ENCODE measurements at places on chromosomes 2 and 18.

DNA sequence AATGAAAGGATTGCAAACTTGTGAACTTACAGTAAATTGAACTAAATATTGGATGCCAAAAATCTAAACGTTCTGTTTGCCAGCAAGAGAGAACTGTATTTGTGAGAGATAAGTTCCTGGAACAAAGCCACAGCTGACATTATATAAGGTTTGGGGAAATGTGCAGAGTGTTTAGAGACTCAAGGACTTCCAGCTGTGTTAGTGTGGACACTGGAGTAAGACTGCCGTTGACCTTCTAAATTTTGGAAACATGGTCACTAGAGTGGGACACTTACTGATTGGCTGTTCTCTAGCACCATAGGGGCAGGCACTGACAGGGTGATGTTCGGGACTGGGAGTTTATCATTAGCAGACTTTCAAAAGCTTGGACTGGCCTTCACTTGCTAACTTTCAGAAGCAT, 40.5 kb downstream of the SCN9A start:
- no peak for DNase-seq

- no peak for DNase-seq
These were observed 60.4 kb downstream of the C18orf63 start for GRCh38 chr18:74375999-74376398.

DNA sequence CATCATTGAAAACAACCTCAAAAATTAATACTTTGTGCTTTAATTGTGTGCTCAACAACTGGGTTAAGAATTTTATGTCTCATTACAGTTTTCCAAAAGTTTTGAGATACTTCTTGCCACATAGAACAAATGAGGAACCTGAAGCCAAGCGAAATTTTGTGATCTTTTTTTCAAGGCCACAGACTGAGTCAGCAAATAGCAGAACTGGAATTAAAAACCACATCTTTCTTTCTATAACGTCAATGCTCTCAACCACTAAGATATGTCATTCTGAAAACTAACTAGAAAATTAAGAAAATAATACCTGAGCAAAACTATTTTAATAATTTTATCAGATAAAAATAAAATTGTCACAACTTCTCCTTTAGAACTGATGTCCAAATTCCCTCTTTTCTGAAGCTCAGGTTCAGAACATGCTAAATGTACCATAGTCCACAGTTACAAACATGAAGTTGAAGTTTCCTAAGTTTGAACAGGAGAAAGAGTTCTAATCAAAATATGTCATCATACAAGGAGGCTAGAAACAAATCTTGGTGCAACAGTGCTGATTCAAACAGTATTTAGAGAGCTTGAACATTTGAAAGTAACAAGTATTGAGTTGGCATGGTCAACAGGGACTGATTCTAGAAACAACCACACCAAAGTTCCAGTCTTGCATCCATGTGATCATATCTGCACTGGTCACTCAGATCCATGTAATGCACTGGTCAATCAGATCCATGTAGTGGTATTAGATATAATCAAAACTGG, 27.6 kb upstream of the CALCRL start:
- DNase-seq: no peak

GRCh38 chr18:6747646-6748045, 18.1 kb downstream of the ARHGAP28 start:
- DNase-seq: no peak

GRCh38 chr2:149451417-149452165, 121.2 kb downstream of the LYPD6 start:
- DNase-seq: no peak

GRCh38 chr2:176130147-176130956, 847 bp downstream of the HOXD8 start:
- no peak for DNase-seq

DNA sequence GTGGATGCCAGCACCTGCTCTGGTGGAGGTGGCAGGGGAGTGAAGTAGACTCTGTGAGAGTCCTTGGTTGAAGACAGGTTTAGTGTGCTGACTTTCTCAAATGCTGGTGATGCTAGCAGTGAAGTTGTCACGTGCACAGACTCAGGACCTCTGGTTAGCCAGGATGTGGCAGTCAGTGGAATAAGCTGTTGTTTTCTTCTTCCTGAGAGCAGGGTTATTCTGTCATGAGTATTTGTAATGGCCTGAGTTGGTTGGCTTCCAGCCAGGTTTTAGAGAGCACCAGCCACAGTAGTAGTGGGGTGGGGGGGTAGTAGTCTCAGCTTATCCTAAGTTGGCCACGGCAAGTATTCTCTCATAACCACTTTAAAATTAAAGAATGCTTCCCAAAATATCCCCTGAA, 238.5 kb upstream of the FBXO11 start:
- DNase-seq: no peak

DNA sequence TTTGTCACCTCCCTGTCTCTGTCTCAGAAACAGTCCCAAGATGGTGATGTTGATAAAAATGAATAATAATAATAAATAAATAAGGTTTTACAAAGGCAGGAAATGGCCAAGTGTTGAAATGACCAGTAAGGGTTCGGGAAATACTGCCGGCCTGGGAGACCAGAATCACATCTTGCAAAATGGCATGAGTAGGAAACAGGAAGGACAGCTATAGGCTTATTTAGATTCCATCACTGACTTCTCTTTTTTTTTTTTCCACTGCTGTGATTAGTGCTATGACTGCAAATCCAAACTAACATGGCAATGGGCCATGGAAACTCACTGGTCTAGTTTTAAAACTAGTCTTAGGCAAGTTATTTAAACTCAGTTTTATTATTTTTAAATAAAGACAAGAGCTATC, 60.6 kb downstream of the SCN1A start:
- no peak for DNase-seq

- no peak for DNase-seq
These were observed 247.8 kb downstream of the GBX2 start for GRCh38 chr2:235920216-235920865.

- no peak for DNase-seq
These were observed 11.7 kb downstream of the GPR75 start for GRCh38 chr2:53848062-53848461.

DNA sequence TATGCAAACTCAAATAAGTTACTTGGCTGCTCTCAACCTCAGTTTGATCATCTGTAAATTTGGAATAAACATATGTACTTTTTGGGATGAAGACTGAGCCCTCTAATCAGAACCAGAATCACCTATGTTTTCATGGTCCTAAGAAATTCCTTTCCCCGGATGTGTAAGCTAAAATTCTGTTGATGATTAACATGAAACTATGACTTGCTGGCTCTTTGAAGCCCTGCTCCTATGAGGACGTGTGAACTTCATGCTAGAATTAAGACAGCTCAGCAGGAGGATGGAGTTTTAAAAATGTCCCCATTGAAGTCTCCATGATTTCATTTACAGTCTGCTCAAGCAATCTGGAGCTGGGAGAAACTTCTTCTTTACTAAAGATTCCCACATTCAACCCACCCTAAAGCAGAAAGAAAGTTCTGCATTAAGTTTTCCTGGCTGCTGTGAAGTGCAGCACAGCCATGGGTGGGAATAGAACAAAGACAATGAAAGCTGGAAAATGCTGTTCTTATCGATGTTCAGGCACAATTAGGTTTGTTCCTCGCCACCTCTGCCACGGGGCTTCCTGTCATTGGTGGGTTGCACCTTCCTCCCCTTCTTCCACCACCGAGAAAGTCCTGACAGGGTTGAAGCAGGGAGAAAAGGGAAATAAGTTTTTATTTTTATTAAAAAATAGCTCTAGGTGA, 50.9 kb downstream of the ADCYAP1 start:
- DNase-seq: no peak

GRCh38 chr2:27765621-27766286, 5.8 kb upstream of the MRPL33 start:
- peak; percentile 27 for DNase-seq

GRCh38 chr2:221573430-221574230, 1.5 kb upstream of the EPHA4 start:
- peak; percentile 65 for DNase-seq

DNA sequence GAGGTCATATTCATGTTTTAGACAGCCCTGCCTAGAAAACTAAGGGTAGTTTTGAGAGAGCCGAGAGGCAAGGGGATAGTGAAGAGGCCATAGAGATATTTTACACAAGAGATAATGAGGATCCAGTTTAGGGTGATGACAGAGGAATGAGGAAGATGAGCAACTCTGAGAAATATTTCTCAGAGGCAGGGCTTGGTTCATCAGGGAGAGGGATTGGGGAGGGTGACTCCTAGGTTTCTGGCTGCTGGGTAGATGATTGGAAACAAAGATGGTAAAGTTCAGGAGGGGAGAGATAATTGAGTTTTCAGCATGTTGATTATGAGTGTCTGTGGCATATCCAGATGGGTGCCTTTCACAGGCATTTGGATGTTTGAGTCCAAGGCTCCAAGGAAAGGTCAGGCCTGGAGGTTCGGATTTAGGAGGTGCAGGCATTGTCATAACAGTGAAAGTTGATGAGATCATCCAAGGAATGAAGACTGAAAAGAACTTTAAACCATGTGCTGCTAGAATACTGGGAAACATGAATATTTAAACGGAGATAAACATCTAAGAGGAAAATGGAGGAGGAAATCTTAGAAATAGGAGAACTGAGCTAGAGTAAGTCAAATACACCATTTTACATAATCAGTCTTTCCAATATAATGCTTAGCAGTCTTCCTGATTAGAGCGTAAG, 7.4 kb downstream of the MYL12B start:
- DNase-seq: no peak

- DNase-seq: no peak
These were observed 103.3 kb downstream of the METTL4 start for GRCh38 chr18:2468051-2468450.

GRCh38 chr2:229896857-229897256, 25.0 kb downstream of the TRIP12 start:
- DNase-seq: no peak

DNA sequence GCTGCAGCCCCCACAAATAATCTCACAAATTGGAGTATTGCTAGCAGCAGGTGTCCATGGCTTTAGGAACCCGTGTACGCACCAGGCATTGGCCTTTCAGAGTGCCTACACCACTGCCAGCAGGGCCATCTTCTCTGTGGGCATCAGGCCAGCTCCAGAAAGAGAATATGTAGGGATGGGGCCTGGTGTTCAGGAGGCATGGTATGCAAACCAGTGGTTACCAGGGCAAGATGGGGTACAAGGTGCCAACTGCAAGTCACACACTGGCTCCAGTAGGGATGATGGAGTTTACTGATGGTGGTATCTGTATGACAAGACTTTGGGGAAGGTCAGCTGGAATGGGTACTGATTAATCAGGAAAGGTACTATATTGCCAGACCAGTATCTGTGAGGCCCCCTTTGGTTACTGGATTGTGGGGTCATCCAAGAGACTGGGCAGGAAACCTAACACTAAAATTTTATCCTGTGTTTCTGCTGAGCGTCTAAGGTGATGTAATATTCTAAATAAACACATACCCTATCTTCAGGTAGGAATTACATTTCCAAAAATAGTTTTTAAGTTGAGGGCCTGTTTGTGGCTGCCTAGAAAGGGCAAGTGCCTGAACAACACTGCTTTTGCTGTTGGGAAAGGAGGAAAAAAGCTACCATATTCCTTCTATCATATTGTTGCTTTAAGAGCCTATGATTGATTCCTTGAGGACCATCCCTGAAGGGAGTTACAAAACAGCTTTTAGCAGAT, 9.0 kb downstream of the CNOT9 start:
- no peak for DNase-seq

GRCh38 chr18:45243340-45244110, 371.8 kb upstream of the SLC14A2 start:
- DNase-seq: no peak

Data from T follicular helper cell (primary cell).